Aorta (tissue), 5 donors: ENCODE measurements at places on chromosomes 7 and 10. TPM values are rescaled to one million over a fixed set of nuclear protein-coding genes. Genes with fewer than 3 reads are reported as not detected.
A peak's percentile ranks its signal among the peaks of the same experiment; 100 is the strongest.

GRCh38 chr7:68998136-68998535, 600.1 kb upstream of the AUTS2 start:
- DNase-seq = no peak

- DNase-seq = no peak
Observed at GRCh38 chr7:140084972-140085371, 22.2 kb upstream of the PARP12 start.

The CYP3A5 gene
- total RNA-seq = 3.4 TPM

DNA sequence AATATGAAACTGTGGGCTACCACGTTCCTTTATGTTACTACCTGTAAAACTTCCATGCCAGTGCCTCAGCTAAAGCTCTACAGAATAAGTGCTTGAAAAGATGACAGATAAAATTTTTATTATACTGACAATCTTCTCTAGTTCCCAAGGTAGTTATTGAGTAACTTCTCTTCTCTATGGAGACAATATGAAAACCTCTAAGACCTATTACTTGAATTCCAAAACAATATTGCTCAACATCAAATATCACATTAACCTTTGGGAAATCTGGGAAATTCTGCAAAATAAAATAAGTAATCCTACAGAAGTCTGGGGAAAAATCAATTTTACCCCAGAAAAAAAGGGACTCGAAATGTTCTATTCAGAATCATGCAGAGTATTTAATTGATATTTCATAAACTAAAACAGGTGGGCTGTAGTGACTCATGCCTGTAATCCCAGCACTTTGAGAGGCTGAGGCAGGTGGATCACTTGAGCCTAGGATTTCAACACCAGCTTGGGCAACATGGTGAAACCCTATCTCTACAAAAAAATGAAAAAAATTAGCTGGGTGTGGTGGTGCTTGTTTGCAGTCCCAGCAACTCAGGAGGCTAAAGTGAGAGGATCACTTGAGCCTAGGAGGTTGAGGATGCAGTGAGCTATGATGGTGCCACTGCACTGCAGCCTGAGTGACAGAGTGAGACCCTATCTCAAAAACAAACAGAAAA, 23.8 kb upstream of the ANK3 start:
- no peak for DNase-seq

DNA sequence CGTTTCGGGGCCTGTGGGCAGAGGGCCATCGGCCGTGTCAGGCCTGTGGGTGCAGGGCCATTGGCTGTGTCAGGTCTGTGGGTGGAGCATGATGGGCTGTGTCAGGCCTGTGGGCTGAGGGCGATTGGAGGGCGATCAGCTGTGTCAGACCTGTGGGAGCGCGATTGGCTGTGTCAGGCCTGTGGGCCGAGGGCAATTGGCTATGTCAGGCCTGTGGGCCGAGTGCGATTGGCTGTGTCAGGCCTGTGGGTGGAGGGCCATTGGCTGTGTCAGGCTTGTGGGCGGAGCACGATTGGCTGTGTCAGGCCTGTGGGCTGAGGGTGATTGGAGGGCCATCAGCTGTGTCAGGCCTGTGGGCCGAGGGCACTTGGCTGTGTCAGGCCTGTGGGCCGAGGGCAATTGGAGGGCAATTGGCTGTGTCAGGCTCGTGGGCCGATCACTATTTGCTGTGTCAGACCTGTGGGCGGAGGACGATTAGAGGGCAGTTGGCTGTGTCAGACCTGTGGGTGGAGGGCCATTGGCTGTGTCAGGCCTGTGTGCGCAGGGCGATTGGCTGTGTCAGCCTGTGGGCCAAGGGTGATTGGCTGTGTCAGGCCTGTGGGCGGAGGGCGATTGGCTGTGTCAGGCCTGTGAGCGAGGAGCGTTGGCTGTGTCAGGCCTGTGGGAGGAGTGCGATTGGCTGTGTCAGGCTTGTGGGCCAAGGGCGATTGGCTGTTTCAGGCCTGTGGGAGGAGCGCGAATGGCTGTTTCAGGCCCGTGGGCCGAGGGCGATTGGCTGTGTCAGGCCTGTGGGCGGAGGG, 54.1 kb downstream of the DYNC2I1 start:
- no peak for DNase-seq

The GIMAP6 gene
- total RNA-seq = 49.2 TPM

DNA sequence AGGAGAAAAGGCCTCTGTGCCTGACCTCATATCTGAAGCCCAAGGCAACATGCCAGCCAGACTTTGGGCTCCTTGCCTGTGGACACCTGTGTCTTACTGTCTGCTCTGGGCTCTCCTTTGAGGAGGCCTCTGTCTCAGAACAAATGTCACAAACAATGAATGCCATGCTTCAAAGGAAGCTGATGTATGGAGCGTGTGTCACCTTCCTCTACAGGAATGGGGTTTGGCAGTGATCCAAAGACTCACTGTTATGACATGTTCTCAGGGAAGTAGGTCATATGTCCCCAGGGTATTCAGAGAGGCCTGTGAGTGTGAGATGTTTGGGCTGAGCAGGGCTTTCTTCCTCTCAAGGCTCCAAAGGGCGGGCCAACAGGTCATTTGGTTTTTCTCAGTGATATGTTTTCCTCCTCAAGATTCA, 38.4 kb downstream of the PTPRE start:
- no peak for DNase-seq

DNA sequence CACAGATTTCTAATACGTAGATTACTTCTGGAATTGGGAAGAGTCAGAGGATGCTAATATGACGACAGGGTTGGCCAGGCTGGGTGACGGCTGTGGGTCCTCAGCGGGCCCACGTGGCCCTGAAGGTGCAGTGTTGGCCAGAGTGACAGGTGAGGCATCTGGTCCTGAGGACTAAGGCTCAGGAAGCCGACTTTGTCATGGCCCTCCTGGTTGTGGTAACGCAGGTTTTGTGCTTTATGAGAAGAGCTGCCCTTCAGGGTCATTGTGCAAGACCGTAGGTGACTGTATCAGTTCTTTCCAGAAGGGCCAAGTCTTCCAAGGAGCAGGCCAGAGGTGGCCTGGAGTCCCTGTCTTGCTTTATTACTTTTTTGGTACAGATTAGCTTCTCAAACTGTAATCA, 2.5 kb downstream of the EIF3B start:
- DNase-seq = no peak

DNA sequence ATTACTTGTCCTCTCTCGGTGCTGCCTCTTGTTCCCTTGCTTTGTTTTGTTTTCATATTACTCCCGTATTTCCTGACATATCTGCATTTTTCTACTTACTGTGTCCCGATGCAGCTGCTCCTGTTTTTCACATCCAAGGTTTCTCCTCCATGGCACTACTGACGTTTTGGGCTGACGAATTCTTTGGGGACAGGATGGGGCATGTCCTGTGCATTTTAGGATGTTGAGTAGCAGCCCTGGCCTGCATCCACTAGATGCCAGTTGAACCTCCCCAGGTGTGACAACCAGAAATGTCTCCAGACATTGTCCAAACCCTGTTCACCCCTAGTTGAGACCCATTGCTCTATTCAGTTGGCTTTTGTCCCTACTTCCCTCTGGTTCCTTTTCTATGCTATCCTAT, 12.4 kb downstream of the ZNF789 start:
- DNase-seq = no peak

DNA sequence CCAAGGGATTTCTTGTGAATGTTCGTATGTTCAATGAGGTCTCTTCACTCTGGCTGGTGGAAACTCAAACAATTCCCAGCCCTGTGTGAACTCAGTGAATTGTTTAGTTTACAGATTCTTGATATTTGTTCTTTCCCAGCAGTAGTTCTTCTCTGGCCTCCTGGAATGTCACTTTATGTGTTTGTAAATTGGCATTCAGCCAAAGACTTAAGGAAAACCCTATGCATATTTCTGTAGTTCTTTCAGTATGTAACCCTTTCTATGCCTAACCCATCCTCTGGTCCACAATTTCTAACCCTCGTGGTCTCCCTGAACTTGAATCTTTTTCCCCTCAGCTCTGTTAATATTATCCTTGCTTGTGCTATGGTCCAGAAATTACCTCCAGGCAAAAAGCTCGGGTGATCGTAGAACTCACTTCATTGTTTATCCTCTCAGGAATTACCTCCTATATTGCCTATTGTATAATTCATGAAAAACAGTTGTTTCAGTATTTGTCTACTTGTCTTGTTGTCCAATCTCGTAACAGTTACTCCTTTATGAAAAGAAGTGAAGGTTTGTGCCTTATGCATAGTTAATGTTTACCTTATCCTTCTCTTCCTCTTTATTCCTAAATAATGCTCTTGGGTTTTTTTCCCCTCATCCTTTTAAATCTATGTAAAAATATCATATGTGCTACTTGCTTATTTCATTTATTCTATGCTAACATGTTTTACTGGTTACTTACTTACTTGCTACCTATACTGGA, 23.7 kb upstream of the AGR3 start:
- DNase-seq = no peak

- DNase-seq = no peak
Observed at GRCh38 chr7:50302486-50303334, 1.8 kb upstream of the IKZF1 start.

The SEMA4G gene
- 1.5 TPM for total RNA-seq

The CLCN1 gene
- total RNA-seq = not detected

The COBL gene
- 0.75 TPM for total RNA-seq

DNA sequence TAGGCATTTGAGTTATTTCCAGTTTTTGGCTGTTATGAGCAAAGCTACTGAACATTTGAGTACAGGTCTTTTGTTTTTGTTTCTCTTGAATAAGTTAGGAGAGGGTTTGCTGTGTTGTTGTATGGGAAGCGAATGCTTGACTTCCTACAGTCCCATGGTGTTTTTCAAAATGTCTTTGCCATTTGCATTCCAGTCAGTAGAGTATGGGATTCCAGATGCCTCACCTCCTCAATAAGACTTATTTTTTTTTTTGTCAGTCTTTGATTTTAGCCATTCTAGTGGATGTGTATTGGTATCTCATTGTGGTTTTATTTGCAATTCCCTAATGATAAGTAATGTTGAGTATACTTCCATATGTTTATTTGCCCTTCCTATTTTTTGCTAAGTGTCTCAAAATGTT, 19.4 kb downstream of the CDK13 start:
- no peak for DNase-seq

- no peak for DNase-seq
Observed at GRCh38 chr10:5563991-5564536, 39.3 kb downstream of the CALML3 start.

GRCh38 chr10:103457176-103457712, 1.5 kb downstream of the CALHM1 start:
- no peak for DNase-seq

DNA sequence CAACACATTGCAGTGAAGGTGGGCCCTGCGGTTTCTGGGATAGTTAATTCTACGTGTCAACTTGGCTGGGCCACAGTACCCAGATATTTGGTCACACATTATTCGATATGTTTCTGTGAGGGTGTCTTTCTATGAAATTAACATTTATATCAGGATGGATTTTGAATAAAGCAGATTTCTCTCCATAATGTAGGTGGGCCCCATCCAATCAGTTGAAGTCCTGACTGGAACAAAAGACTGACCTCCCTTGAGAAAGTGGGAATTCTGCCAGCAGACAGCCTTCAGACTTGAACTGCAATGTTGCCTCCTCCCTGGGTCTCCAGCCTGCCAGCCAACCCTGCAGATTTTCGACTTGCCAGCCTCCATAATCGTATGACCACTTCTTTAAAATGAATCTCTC, 420.6 kb downstream of the PLXNA4 start:
- no peak for DNase-seq

The BAMBI gene
- 18.3 TPM for total RNA-seq

The STN1 gene
- 24.2 TPM for total RNA-seq

DNA sequence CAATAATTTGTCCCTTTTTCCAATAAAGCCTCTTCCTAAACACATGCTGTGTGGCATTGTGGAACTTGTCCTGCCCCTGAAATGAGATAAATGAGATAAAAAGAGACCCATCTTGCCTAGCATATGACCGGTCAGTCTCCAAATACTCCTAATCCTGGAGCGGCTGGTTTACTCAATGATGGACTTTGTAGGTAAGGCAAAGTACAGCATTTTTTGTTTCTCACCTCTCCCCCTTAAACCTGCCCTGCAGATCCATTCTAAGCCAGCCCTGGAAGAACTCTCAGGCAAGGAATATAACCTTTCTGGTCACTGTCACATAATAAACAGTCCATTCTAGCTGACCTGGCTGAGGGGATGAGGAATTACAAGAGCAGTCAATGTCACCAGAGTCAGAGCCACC, 110.7 kb downstream of the C1GALT1 start:
- DNase-seq = no peak

- DNase-seq = no peak
Observed at GRCh38 chr7:141562543-141562942, 11.3 kb downstream of the AGK start.

DNA sequence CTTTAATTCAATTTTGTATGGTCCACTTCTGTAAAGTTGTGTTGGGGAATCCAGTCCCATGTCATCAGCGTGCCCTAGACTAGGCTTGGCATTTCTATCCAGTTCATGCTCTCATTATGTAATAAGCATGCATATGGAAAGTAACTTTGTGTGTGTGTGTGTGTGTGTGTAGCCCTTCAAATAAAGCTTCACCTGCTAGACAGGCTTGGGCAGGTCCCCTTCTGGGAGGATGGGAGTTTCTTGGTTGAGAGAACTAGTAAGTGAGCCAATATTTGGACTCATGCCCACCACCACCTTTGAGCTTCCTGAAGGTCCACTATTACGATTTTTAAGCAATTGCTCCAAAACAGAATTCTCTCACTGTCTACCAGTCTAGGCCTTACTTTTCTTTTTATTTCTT, 6.9 kb downstream of the BZW2 start:
- DNase-seq = no peak

The FAM185A gene
- total RNA-seq = 6.5 TPM

DNA sequence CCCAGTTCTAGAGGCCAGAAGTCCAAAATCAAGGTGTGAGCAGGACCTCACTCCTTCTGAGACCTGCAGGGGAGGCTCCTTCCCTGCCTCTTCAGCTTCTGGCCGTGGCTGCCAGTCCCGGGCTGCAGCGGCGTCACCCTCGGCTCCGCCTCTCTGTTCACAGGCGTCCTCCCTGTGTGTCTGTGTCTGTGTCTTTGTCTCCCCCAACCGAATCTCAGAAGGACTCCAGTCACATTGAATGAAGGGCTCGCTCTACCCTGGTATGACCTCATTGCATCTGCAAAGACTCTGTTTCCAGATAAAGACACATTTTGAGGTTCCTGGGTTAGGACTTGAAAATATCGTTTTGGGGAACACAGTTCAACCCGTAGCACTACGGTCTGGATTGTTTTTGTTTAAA, 33.1 kb upstream of the GALNT11 start:
- DNase-seq = peak; percentile 74

DNA sequence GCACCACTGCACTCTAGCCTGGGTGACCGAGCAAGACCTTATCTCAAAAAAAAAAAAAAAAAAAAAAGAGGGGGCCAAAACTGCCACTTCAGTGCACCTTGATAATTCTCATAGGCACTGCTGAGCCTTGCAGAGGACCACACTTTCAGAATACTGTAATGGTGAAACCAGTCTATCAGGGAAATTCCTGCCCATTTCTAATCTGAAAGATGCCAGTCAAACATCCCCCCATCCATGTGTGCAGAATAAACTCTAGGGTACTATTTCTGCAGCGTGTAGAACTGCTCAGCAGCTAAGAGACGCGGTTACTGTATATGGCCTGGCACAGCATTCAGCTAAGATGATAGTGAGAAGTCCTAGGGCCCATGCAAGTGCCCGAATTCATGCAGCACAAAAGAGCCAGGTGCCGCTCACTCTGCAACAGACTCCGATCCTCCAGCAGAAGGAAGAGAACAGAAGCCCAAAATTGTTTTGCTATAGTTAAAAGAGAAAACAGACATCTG, 286.8 kb upstream of the KLF14 start:
- no peak for DNase-seq
